Activated CD8-positive, alpha-beta memory T cell treated with anti-CD3 and anti-CD28 coated beads, Interleukin-2, amount 50 U/mL, for 4 hours (primary cell): ENCODE measurements at places on chromosomes 3 and 15.

DNA sequence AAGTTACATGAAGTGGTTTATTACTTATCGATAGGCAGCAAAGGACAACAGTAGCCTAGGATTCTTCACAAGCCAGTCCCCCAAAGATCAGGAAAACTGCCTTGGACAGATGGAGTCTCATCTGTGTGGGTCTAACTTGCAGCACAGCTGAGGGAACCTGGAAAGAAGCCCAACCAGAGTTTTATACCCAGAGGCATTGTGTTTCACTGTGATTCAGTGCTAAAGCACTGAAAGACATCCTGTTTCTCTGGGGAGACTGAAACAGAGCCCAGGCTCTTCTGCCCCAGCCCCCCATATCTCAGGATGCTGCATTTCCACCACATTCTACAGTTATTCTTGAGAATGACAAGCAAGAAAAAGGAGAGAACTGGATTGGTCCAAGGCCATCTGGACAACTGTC, 48.2 kb upstream of the PYDC2 start:
- no peak for DNase-seq

GRCh38 chr15:40102897-40103858, 5.5 kb downstream of the BMF start:
- DNase-seq, result no peak

- DNase-seq, result no peak
Observed at GRCh38 chr15:58440158-58440910, 8.5 kb downstream of the LIPC start.

DNA sequence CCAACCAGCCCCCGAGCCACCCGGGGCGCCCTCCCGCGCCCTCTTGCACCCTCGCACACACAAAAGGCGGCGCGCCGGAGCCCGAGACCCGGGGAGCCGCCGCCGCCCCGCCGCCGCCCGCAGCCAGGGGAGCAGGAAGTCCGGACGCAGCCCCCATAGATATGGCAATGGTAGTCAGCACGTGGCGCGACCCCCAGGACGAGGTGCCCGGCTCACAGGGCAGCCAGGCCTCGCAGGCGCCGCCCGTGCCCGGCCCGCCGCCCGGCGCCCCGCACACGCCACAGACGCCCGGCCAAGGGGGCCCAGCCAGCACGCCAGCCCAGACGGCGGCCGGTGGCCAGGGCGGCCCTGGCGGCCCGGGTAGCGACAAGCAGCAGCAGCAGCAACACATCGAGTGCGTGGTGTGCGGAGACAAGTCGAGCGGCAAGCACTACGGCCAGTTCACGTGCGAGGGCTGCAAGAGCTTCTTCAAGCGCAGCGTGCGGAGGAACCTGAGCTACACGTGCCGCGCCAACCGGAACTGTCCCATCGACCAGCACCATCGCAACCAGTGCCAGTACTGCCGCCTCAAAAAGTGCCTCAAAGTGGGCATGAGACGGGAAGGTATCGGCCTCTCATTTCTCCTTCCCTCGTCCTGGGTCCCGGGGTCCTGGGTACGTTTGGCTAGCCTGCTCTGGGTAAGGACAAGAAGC, 1.6 kb downstream of the NR2F2 start:
- DNase-seq, result no peak

GRCh38 chr3:190279690-190280089, 42.6 kb downstream of the CLDN1 start:
- no peak for DNase-seq
